NCI-H446 treated with DMSO at 0.1 percent for 48 hours (cell line): ENCODE measurements at places on chromosomes 4 and X.

DNA sequence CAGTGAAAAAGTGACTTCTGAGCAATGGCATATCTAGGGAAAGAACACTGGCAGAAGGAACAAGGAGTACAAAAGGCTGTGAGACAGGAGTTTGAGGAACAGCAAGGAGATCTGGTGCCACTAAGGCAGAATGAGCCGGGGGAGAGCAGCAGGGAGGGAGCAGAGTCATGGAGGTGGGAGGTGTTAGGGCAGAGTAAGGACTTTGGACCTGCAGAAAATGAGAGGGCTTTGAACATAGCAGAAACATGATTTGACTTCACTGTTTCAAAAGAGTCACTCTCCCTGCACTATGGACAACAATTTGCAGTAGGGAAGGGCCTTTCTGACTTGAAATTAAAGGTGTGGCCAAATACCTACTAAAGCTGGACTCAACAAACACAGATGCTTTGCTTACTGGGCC, 356.2 kb downstream of the ADGRL3 start:
- DNase-seq: no peak

DNA sequence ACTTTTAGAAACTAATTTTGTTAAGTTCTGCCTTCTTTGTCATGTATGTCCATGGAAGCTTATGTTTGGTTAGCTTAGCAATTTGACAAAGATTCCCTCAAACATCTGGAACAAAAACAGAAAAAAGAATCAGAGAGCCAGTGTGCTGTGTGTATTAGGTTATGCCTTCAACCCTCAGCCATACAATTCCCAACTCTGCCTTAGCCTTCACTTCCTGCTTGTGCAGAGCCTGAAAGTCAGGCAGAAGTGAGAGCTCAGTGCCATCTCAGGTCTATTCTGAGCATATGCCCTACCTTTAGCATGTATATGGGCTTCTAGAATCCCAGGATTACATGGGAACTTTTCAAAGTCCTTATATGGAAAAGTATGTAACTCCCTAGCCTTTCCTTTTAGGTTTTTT, 58.2 kb upstream of the STOX2 start:
- DNase-seq: no peak

GRCh38 chr4:171813526-171814250, 484 bp downstream of the GALNTL6 start:
- DNase-seq: no peak

- no peak for DNase-seq
Measured at GRCh38 chrX:136636121-136636520, 11.8 kb upstream of the CD40LG start.

GRCh38 chr4:83821493-83821892, 285.6 kb downstream of the GPAT3 start:
- no peak for DNase-seq

DNA sequence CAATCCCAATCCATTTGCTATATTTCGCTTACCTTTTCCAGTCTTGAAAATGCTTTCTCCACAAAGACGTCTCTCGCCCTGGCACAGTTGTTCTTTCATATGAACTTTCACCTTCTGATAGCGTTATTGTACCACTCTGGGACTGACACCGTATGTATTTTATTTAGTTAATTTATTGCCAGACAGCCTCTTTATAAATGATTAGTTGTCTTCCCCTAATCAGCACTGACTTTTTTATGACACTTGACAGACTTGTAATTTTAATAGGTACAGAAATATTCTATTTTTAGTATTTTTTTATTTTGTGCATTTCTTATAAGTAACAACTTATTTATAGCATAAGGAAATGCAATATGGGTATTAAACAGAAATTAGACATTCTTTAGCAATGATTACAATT, at the start of gene GIMD1:
Gene GIMD1 (minus strand): TSS at position 101 of the 400 bp plus-strand sequence. CDS start 1,343 bp downstream, outside the sequence.
- no peak for DNase-seq

GRCh38 chr4:84994280-84994679, 27.8 kb upstream of the WDFY3 start:
- no peak for DNase-seq

- DNase-seq: no peak
Measured at GRCh38 chr4:114905017-114905416, 208.4 kb downstream of the NDST4 start.

- DNase-seq: no peak
Measured at GRCh38 chrX:2576793-2577192, 76.0 kb upstream of the DHRSX start.

- DNase-seq: no peak
Measured at GRCh38 chr4:10773010-10773409, 88.4 kb upstream of the CLNK start.

- DNase-seq: no peak
Measured at GRCh38 chr4:5504486-5504885, 203.9 kb downstream of the EVC2 start.

GRCh38 chr4:139245590-139245989, 34.4 kb downstream of the MGARP start:
- no peak for DNase-seq

DNA sequence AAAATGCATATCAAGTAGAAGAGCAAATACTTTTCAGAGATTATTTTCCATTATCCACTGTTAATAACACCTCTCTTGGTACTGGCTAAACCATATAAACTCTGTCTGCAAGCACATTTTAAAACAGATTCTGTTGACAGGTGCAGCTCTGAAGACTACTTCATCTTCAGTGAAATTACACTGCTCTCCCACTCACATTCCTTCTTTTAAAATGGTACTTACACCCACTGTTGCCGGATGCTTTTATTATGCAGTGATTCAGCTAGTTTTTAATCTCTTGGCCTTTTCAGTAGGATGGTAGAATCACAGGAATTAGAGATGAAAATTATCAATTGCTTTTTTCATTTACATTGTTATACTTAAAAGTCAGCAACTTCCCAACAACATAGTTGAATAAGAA, 381.6 kb downstream of the GASK1B start:
- DNase-seq: no peak

DNA sequence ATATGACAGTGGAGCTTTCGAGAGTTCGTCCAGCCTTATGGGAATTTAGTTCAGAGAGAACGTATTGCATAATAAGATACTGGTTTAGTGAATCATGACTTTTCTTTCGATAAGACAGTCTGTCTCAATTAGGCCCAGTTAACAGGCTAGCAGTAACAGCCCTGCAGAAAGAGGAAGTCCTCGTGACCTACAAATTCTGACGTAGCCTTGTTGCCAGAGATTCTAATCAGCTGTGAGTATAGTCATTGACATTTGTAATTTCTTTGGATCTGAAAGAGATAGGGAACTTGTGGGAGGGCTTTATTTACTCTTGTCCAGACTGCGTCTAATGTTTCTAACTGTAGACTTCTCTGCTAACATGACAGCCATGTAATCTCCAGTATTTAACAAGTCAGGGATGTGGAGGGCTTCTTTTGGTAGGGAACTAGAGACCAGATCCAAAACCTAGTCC, 15.8 kb downstream of the ART3 start:
- no peak for DNase-seq

GRCh38 chrX:24018809-24019208, 8.2 kb downstream of the KLHL15 start:
- no peak for DNase-seq

GRCh38 chr4:80909938-80910337, 120.6 kb upstream of the BMP3 start:
- no peak for DNase-seq

GRCh38 chrX:24081661-24082154, 27.0 kb downstream of the EIF2S3 start:
- peak; percentile 24 for DNase-seq

DNA sequence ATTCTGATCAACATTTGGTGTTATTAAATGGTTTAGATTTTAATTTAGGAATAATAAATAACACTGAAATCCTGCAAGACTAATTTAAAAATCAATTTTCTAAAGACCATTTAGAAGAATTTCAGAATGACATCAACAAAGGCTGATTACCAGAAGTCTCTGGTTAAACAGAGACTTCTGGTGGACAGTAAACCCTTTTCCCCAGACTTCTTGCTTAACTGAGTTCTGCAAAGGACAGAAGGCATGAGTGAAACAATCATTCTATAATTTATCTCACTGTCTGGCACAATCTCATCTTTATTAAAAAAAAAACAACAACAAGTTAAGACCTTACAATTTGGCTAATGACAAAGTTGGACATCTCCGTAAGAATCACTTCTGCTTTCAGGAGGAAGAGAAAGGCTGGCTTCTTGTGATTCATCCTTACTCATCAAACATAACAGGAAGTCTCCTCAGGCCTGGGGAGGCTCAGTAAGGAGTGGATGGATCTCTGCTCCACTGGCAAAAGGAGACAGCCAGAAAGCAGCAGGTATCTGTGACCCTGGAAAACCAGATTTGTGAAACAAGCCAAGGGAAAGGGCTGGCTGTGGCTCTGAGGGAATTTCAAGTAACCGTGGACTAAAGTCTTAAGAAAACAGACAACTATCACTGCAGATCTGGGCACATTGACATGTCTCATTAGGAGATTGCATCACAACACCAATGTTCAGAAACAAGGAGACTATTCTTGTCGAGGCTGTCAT, 908 bp upstream of the TLR6 start:
- no peak for DNase-seq

DNA sequence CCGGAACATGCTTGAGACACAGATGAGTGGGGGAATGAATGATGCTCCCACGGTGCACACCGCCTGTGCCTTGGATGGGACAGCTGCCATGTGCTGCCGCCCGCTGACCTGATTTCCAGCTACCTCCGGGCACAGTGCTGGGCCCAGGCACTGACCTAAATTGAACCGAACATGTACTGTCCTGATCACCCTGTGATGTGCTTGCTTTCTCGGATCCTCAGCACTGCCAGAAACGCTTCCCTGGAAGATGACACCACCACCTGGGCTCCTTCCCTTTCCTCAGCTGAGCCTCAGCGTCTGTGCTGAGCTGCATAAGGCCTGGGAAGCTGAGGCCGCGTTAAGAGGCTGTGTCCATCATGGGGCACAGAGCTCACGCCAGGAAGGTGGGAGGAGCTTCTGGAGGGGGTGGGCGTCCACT, 39.3 kb upstream of the MXD4 start:
- DNase-seq: no peak

DNA sequence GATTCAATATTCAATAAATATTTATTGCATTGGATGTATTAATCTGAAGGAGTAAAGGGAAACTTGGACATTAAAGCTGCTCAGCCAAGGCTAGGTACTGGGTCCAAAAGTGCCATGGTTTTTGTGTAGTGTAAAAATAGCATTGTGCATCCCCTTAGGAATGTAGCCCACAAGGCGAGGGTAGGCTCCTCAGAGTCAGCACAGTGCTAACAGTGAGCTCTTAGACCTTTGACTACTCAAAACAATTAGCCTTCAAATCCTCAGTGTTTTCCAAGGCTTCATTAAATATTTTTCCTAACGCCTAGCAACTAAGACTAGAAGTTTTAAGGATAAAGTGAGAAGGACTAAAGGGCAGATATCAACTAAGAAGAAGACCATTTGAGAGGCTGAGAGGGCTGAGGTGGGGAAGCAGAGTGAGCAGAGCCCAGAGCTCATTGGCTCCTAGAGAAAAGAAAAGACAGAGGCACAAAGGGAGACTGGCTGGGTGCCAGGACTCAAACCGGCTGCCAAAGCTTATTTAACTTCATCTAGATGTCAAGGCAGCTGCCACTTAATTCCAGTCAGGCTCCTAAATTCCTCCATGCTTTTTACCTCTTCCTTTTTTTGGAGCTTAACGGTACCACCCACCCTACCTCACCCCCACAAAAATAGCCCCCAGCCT, 17.0 kb downstream of the PRKG2 start:
- peak; percentile 19 for DNase-seq

DNA sequence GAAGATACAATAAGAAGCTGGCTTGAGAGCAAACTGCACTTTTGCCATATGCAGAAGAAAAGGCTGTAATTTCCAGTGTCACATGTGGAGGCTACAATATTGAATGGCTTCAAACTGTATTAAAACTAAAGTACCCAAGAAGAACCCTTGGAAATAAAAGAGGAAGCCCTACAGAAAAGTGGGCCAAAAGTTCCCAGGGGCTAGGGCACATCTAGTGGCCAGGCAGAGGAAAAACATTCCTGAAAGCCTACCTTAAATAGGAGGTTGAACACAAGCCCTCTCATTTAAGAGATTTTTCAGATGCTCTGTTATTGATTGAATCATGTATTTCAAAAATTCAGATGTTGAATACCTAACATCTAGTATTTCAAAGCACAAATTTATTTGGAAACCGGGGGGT, 40.6 kb upstream of the PRDX4 start:
- no peak for DNase-seq

GRCh38 chr4:71008196-71008595, 14.7 kb downstream of the DCK start:
- no peak for DNase-seq

- DNase-seq: no peak
Measured at GRCh38 chrX:38402118-38402517, 49.7 kb downstream of the OTC start.

- DNase-seq: no peak
Measured at GRCh38 chr4:1255151-1255550, 6.2 kb upstream of the CTBP1 start.

DNA sequence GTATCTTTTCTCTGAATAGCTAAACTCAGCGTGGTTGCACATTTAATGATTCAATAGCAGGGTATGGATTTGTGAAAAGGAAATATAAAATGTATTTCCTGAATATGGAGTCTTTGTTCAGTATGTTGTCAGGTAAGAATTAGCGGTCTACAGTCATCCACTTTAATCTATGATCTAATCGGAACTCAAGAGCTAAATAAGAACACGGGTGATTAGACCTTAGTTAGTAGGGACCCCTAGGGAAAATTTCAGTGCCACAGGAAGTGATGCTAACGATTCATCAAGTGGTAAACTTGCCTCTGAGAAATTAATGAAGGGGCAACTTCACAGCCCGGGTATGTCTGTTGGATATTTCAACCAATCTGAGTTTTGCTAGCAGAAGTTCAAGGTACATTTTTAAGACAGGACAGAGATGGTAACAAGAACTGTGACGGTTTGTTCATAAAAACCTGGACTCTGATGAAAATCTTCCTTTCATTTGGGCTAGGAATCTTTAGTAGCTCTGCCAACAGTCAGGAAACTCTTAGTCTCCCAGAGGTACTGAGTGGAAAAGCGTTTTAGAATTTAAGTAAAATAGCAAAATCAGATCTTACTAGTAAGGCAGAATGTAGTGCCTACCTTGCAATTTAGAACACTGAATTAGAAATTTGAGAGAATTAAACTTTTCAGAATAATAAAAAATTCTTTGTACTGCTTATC, 47.1 kb downstream of the PCDH7 start:
- DNase-seq: no peak

- DNase-seq: no peak
Measured at GRCh38 chr4:20643631-20644030, 56.6 kb upstream of the PACRGL start.

DNA sequence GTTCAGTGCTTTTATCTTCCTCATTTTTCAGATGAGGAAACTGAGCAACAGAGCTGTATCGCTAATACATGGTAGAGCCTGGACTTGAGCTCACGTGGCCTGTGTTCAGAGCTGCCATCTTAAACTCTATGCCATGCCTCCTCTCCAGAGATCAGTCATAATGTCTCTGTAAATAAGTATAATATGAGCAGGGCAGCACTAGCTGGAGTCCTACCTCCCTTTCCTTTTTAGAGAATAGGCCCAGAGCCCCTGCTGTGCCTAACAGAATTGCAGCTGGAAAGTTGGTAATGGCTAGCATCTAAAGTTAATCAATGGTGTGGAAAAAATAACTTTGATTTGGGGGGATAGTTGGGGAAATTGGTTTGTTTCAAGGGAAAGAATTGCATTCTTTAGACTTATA, 20.4 kb downstream of the CASP6 start:
- no peak for DNase-seq
